Substantia nigra (tissue), 51 donors: ENCODE measurements at places on chromosomes 12 and 14.
A peak's percentile ranks its signal among the peaks of the same experiment; 100 is the strongest.

- no peak for DNase-seq
These were observed 25.5 kb downstream of the GCH1 start for GRCh38 chr14:54877015-54877702.

- DNase-seq, result no peak
These were observed 202.2 kb downstream of the AEBP2 start for GRCh38 chr12:19641235-19642080.

- no peak for DNase-seq
These were observed 31.9 kb upstream of the HIF1A start for GRCh38 chr14:61663312-61663979.

GRCh38 chr12:53431187-53431586, 7.5 kb downstream of the AMHR2 start:
- no peak for DNase-seq

- DNase-seq, result no peak
These were observed 49.4 kb upstream of the RERG start for GRCh38 chr12:15270591-15270990.

GRCh38 chr12:7142056-7142644, 12.0 kb downstream of the CLSTN3 start:
- no peak for DNase-seq

- no peak for DNase-seq
These were observed 2.5 kb downstream of the KDM5A start for GRCh38 chr12:386651-387050.

DNA sequence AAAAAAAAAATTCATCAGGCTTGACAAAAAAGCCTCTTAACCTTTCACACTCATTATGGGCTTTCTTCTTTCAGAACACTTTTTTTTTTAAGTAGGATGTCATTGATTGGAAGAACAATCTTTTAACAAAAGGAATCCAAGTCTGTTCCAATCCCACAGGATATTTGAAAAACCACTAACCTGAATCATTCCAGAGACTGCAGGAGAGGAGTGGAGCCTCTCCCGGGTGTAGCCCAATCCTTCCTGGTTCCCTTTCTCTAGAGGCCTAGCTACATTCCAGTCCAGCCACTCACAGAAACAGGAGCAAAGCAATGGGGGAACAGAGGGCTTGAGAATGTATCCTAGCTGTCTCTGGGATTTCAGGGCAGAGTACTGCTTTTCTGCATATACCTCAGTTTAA, 4.3 kb downstream of the MFAP5 start:
- no peak for DNase-seq

GRCh38 chr12:1690578-1691122, at the start of gene ADIPOR2:
Gene ADIPOR2, plus strand, starts transcription at chr12:1691070. Its CDS starts 63,274 bp downstream, at chr12:1754344.
- DNase-seq, result peak; percentile 95

GRCh38 chr12:14883686-14884085, 2.0 kb downstream of the MGP start:
- DNase-seq, result no peak

- DNase-seq, result no peak
These were observed 878.1 kb downstream of the DIO2 start for GRCh38 chr14:79333198-79333546.

- DNase-seq, result no peak
These were observed 583.6 kb downstream of the GALC start for GRCh38 chr14:87409393-87409792.

GRCh38 chr14:84095681-84096080, 1434.3 kb upstream of the FLRT2 start:
- no peak for DNase-seq

- DNase-seq, result no peak
These were observed 24.4 kb upstream of the TBX5 start for GRCh38 chr12:114430306-114430705.

DNA sequence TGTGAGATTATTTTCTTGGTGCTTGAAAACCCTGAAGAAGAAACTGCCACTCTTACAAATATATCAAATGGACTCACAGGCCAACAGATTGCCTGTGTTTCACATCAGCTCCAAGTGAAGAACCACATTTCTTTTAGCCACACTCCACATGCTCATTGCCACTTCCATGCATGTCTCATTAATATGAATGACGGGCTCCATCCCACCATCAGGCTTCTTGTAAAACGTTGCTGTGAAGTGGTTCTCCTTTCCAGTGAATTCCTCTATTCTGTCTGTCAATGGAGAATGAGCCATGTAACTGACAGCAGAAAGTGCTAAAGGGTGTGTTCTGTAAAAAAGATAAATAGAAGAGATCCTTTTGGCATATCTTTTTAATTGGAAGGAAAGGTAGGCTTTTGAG, 188.2 kb upstream of the RMST start:
- DNase-seq, result no peak
